Retina (tissue), 1 donor: ENCODE measurements at places on chromosomes 2 and 18.
A peak's percentile ranks its signal among the peaks of the same experiment; 100 is the strongest.

GRCh38 chr18:63366213-63367052, 573 bp downstream of the KDSR start:
- DNase-seq, result peak; percentile 73

DNA sequence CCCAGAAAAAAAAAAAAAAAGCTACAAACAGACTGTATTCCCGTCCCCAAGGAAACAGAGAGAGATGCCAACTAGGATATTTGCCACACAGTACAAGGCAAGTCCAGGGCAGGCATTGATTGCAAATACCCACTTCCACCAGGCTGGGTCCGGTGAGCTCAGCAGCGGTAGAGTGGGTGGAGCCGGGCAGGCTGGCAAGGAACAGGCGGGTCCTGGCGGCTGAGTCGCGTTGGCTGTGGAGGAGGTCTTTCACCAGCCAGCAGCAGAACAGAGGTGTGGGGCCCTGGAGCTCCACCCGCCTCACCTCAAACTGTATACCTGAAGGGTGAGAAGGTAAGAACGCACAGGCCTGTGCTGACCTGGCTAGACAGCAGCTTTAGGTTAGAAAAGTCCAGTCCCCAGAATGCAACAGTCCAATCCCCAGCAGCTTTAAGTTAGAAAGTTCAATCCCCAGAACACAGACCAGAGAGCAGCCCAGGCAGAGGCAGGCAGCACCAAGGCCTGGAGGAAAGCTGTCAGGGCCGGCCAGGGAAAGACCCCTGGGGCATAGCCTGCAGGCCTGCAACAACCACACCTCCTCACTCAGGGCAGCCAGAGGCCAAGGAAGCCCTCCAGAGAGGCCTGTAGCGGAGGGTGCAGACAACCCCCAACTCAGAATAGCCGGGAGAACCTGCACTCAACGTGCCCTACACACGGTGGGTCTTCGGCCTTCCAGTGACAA, 21.9 kb upstream of the MTERF4 start:
- no peak for DNase-seq

GRCh38 chr2:199812493-199812892, 38.5 kb downstream of the FTCDNL1 start:
- no peak for DNase-seq

DNA sequence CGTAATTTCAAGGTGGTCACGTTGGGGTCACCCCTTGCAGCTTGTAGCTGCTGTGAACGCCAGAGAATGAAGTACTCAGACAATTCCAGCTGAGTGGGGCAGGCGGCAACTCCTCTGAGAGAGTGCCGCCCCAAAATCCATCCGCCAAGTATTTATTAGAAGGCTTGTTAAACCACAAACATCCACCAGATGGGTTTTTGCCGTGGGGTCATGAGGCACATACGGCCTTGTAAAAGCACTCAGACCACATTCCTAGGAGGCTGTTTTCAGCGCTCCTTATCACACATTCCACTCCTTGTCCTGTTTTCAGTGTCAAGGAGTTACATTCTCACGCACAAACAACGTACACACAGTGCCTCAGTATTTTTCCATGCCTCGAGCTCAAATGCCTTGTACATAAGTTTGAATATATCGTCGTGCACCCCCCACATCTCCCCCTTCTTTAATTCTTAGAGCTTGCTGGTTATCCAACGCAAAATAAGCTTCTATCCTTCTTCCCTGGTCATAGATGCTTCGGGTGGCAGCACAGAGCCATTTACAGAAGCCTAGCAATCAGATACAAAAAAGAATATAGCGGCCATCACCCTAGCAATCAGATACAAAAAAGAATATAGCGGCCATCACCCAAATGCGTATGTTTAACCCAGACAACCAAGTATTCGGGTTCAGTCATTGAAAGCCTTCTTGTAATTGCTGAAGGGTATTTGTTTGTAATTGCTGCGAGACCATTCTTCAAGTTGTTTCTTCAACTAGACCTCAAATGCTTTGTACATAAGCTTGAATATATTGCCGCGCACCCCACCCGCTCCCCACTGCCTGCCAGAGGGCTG, 7.3 kb downstream of the ALPP start:
- peak; percentile 27 for DNase-seq

- DNase-seq, result peak; percentile 66
Measured at GRCh38 chr2:219446101-219446504, 11.5 kb downstream of the SPEG start.

DNA sequence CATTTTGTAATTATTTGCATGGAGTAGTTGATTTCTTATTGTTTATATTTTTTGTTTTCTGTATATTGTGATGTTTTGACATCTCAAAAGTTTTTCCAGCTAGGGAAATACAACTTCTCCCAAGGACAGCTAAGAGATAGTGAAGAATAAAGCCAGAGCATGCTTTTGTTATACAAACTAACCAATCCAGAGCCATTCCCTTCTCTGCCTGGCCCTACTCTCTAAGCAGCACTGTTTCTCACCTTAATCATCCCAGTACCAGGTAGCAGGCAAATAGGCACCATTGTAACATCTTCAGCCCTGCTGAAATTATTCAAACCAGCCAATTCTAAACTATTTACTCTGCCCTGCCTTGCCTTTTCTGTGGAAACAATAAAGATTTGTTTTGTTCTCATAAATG, 1063.4 kb upstream of the CHAC2 start:
- no peak for DNase-seq

DNA sequence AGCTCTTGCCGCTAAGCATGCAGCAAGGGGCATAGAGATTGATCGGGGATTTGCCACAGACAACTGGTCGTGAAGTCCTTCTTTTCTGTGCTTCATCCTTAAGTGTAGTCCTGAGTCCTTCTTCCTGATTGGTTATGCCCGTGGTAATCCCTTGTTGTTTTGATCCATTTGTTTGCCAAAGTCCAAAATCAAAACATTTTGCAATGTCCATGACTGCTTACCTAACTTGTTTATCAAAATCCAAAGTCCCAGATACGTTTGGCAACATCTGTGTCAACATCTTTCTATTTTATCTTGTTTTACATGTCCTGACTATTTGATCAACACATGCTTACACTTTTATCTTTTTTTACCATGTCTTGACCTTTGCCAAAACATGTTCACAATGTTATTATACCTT, 229.0 kb upstream of the ZNF804A start:
- no peak for DNase-seq

- DNase-seq, result no peak
Measured at GRCh38 chr2:105256431-105257047, 15.0 kb downstream of the GPR45 start.

GRCh38 chr18:54222922-54223567, 1.4 kb downstream of the MBD2 start:
- peak; percentile 23 for DNase-seq
